ENCODE measurements at places on chromosomes 3 and 15. TPM values are rescaled to one million over a fixed set of nuclear protein-coding genes. Genes with fewer than 3 reads are reported as not detected.

SHF gene
- 4.6 TPM for total RNA-seq

SLC2A2 gene
- total RNA-seq = not detected

DNA sequence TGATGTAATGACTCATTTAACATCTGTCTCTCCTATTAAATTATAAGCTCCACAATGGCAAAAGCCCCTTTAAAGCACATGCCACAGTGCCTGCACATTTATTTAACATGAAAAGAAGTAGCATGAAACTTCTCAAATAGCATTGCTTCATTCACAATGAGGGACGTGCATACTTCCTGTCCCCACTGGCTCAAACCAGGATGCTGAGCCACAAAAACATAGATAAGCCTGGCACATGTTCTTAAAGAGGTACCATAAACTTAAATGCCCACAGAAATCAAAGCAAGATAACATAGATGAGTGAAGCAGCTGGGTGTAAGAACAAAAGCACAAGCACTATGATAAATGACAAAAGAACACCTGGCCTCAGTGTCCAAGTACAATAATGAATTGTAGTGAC is 3.8 kb downstream of the TP53BP1 start:
- H3K36me3 ChIP-seq = peaks cover 3% of the 10 kb centered on the region
- no peak for DNase-seq
- no peak overlapping the region for H3K27ac ChIP-seq
- peaks cover 5% of the 10 kb centered on the region for H3K4me1 ChIP-seq

DNA sequence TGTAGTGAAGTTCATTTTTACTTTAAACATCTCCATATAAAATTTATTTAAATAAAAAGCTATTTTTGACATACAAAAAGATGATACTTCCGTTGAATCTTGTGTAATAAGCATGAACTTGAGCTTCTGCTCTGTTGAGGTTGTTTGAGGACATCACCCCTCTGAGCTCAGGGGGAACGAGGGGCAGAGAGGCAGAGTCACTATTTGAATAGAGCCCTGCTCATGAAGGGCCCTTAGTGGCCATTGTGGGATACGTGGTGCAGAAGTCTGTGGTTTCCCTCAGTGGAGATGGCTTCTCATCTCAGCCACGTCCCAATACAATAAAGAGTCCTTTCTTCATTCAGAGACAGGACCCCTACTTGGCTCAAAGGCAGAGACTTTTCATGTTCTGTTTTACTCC is 10.6 kb downstream of the CEMIP start:
- H3K4me3 ChIP-seq = no peak overlapping the region
- no peaks in the 10 kb centered on the region for H3K27me3 ChIP-seq
- peaks cover 3% of the 10 kb centered on the region for H3K36me3 ChIP-seq
- no peak overlapping the region for H3K27ac ChIP-seq
- H3K4me1 ChIP-seq = no peaks in the 10 kb centered on the region

GRCh38 chr3:30777426-30778113 is 116.9 kb downstream of the GADL1 start:
- no peaks in the 10 kb centered on the region for H3K4me1 ChIP-seq
- no peak overlapping the region for H3K27ac ChIP-seq
- no peaks in the 10 kb centered on the region for H3K36me3 ChIP-seq
- no peak for DNase-seq

HACD2 gene
- 34.3 TPM for total RNA-seq

BFSP2 gene
- not detected for total RNA-seq

CDCP1 gene
- total RNA-seq = 4.2 TPM

ATG7 gene
- total RNA-seq = 24.8 TPM

TLR9 gene
- 0.25 TPM for total RNA-seq
